Caco-2 (cell line): ENCODE measurements at places on chromosomes 13 and 19. TPM values are rescaled to one million over a fixed set of nuclear protein-coding genes. Genes with fewer than 3 reads are reported as not detected.

- no peak overlapping the region for H3K4me3 ChIP-seq
- H3K36me3 ChIP-seq: peaks cover 3% of the 10 kb centered on the region
- peak overlapping the region; percentile 94 for H3K27ac ChIP-seq
- no peaks in the 10 kb centered on the region for H3K27me3 ChIP-seq
- peak; percentile 85 for DNase-seq
Observed at GRCh38 chr19:47210689-47211316, 20.2 kb downstream of the BBC3 start.

GRCh38 chr13:42660333-42660965, 86.5 kb downstream of the TNFSF11 start:
- no peak for DNase-seq
- no peak overlapping the region for H3K27ac ChIP-seq
- no peaks in the 10 kb centered on the region for H3K36me3 ChIP-seq

Gene FFAR1
- total RNA-seq: not detected in 2 replicates

GRCh38 chr13:85241060-85241459, 558.2 kb downstream of the SLITRK6 start:
- H3K4me3 ChIP-seq: no peak overlapping the region
- no peak overlapping the region for H3K27ac ChIP-seq
- no peaks in the 10 kb centered on the region for H3K4me1 ChIP-seq
- no peaks in the 10 kb centered on the region for H3K27me3 ChIP-seq
- H3K36me3 ChIP-seq: no peaks in the 10 kb centered on the region

DNA sequence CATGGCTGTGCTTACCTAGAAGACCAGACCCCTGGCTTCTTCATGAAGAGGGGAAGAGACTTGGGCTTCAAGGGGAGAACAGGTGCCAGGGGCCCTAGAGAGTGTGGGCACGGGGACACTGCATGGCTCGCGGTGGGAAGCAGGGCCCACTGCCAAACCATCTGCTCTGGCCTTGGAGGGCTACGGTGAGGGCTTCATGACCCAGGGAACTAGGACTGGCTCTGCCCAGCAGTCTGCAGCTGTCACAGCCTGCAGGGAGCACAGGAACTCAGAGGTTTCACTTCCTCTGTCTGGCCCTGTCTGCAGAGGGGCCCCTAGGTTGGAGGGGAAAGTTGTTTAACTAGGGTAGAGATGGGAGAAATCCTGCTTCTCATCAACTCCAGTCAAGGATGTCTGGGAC, 4.3 kb downstream of the ERCC1 start:
- H3K27ac ChIP-seq: no peak overlapping the region
- no peak overlapping the region for H3K4me3 ChIP-seq
- no peak for DNase-seq
- H3K27me3 ChIP-seq: no peaks in the 10 kb centered on the region
- H3K4me1 ChIP-seq: peaks cover 8% of the 10 kb centered on the region; the same call in 1 of the 2 replicates
